ENCODE measurements at places on chromosomes 7 and 10.

DNA sequence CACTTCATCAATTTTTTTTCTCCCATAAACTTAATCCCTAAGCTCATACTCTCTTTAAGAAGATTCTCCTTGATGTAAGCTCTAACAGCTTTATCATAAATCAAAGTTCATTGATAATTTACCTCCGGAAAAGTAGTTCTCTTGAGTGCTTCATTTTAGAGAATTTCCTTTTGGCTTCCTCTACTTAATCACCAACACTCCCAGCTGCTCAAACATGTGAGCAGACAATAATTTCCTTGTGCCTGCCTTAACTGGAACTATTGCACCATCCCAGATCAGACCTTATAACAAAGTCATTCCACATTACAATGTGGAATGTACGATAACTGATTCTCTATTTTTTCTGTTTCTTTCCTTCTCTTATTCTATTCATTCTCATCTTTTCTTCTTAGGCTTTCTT lies 5.9 kb downstream of the FEZF1 start:
- H3K27me3 ChIP-seq, result peaks cover 38% of the 10 kb centered on the region
- peaks cover 8% of the 10 kb centered on the region for H3K4me1 ChIP-seq
- H3K27ac ChIP-seq, result no peak overlapping the region

DNA sequence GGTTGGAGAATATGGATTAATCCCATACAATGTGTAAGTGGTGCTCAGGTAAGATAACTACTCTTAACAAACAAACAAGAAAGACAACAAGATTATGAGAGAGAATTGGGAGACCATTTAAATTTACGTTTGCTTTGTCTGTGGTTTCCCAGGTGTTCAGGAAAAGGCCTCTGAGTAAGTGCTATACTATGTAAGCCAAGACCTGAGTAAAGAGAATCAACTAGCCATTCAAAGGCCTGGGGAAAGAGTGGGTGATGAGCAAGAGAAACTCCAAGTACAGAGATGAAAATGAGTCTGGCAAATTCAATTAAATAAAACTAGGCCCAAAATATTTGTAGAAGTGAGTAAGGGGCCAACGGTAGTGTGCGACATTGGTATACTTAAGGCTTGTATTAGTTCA lies 9.9 kb downstream of the CSTF2T start:
- DNase-seq, result no peak
- no peak overlapping the region for H3K27ac ChIP-seq
- no peaks in the 10 kb centered on the region for H3K36me3 ChIP-seq
- H3K4me1 ChIP-seq, result peaks cover 19% of the 10 kb centered on the region
- H3K27me3 ChIP-seq, result no peaks in the 10 kb centered on the region

GRCh38 chr7:64651203-64651602 lies 14.7 kb upstream of the ZNF107 start:
- DNase-seq, result no peak
- H3K27ac ChIP-seq, result no peak overlapping the region
- no peak overlapping the region for H3K4me3 ChIP-seq
- no peaks in the 10 kb centered on the region for H3K4me1 ChIP-seq
- H3K27me3 ChIP-seq, result no peaks in the 10 kb centered on the region

DNA sequence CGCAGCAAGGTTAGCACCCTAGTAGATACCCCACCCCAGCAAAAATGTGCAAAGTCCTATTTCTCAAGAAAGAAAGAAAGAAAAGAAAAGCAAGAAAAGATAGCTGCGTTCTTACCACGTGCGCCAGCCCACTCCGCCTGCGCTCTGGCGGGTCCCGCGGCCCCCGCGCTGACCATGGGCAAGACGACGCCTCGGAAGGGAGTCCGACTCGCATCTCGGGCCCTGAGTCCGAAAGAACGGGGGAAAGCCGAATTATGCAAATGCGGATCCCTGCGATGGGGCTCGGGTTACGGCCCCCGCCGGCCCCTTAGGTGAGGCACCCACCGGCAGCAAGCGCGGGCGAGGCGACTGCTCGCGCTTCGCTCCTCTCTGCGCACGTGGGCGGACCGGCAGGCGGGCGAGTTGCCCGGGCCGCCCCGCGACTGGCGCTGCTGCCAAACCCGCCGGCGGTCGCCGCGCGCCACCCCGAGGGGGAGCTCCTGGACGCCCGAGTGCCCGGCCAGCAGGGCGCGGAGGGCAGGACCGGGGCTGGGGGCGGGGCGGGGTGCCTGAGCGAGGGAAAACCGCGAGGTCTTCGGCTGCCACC lies 2.4 kb upstream of the EGR2 start:
- H3K36me3 ChIP-seq, result no peaks in the 10 kb centered on the region
- peak overlapping the region; percentile 95 for H3K4me3 ChIP-seq
- no peak for DNase-seq
- H3K27me3 ChIP-seq, result no peaks in the 10 kb centered on the region
- H3K27ac ChIP-seq, result no peak overlapping the region
- H3K4me1 ChIP-seq, result peaks cover 20% of the 10 kb centered on the region

DNA sequence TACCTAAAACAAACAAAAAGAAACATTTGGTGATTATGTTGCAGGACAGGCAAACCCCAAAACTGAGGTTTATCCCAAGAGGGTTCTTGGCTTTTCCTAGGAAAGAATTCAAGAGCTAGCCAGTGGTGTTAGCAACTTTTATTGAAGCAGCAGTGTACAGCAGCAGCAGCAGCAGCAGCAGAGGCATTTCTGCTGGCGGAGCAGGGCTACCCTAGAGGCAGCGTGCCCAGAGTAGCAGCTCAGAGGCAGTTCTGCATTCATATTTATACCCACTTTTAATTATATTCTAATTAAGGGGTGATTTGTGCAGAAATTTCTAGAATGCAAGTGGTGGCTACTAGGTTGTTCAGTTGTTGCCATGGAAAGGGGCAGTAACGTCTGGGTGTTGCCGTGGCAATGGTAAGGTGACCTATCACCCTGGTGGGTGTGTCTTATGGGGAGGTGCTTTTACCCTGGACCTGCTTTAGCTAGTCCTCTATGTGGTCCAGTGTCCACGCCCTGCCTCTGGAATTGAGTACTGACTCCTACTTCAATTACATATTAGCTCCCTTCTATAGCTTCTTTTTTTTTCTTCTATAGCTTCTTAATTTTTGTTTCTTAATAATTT lies 53.9 kb downstream of the VCL start:
- H3K4me3 ChIP-seq, result no peak overlapping the region
- H3K27me3 ChIP-seq, result no peaks in the 10 kb centered on the region
- no peak for DNase-seq
- no peaks in the 10 kb centered on the region for H3K36me3 ChIP-seq

- no peaks in the 10 kb centered on the region for H3K27me3 ChIP-seq
- no peaks in the 10 kb centered on the region for H3K4me1 ChIP-seq
- no peaks in the 10 kb centered on the region for H3K36me3 ChIP-seq
- H3K4me3 ChIP-seq, result no peak overlapping the region
These were observed 50.3 kb downstream of the PALD1 start for GRCh38 chr10:70528741-70529362.

- H3K27me3 ChIP-seq, result no peaks in the 10 kb centered on the region
- no peak overlapping the region for H3K27ac ChIP-seq
- H3K4me3 ChIP-seq, result no peak overlapping the region
- DNase-seq, result no peak
These were observed 65.0 kb downstream of the RAPGEF5 start for GRCh38 chr7:22291977-22292376.
